Articular chondrocyte of knee joint (primary cell): ENCODE measurements at places on chromosomes 5 and 9. TPM values are rescaled to one million over a fixed set of nuclear protein-coding genes. Genes with fewer than 3 reads are reported as not detected.

FGF10 gene
- 2.2 and 3.5 TPM in 2 replicates for total RNA-seq

PCDHB8 gene
- total RNA-seq, result 0.52 and 1.1 TPM in 2 replicates

DOCK2 gene
- total RNA-seq, result 0.65 and 1.2 TPM in 2 replicates

TAF7 gene
- 61.7 and 84.2 TPM in 2 replicates for total RNA-seq

WDR31 gene
- total RNA-seq, result 2.9 and 3.2 TPM in 2 replicates

ACTBL2 gene
- not detected in 2 replicates for total RNA-seq

GLRA1 gene
- not detected in 2 replicates for total RNA-seq

DPYSL3 gene
- 111 and 122 TPM in 2 replicates for total RNA-seq
